Stimulated activated CD8-positive, alpha-beta memory T cell treated with anti-CD3 and anti-CD28 coated beads, Interleukin-2, amount 100 ng/mL, for 1 hour (primary cell): ENCODE measurements at places on chromosomes 16 and 17.

- no peak for DNase-seq
These were observed 49.8 kb downstream of the COTL1 start for GRCh38 chr16:84568066-84568465.

- DNase-seq = no peak
These were observed 126.1 kb downstream of the IRX5 start for GRCh38 chr16:55056585-55057401.

DNA sequence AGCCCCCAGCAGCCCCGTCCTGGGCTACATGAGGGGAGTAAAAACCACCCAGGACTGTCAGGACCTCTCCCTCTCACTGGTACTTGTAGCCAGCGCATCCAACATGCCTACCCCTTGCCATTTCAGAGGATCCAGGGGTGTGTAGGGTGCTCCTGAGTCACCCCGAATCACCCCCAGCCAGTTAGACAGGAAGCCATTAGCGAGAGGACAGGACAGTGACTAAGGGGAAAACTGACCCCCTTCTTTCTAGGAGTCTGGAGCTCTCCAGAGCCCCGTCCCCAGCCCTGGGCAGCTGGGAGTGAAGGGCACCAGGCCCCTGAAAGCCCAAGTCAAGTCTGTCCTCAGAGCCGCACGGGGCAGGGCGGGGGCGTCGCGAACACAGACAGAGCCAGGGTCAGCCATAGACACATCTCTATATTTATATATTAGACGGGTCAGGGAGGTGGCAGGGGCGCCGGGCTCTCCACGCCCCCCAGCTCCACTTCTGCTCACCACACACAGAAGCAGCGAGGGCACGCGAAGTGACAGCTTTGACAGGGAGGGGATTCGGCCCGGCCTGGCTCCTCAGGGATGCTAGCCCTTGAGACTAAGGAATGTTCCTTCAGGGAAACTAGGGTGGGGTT lies 485 bp upstream of the GDPD3 start:
- no peak for DNase-seq

DNA sequence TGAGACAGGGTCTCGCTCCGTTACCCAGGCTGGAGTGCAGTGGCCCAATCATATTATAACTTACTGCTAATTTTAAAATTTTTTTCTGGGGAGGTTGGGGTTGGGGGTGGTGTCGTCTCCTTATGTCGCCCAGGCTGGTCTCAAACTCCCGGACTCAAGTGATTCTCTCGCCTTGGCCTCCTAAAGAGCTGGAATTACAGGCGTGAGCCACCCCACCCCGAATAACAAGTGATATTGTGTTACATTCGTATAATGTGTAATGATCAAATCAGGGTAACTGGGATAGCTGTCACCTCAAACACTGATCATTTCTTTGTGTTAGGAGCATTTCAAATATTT lies 16.2 kb upstream of the KPNA2 start:
- DNase-seq = no peak

DNA sequence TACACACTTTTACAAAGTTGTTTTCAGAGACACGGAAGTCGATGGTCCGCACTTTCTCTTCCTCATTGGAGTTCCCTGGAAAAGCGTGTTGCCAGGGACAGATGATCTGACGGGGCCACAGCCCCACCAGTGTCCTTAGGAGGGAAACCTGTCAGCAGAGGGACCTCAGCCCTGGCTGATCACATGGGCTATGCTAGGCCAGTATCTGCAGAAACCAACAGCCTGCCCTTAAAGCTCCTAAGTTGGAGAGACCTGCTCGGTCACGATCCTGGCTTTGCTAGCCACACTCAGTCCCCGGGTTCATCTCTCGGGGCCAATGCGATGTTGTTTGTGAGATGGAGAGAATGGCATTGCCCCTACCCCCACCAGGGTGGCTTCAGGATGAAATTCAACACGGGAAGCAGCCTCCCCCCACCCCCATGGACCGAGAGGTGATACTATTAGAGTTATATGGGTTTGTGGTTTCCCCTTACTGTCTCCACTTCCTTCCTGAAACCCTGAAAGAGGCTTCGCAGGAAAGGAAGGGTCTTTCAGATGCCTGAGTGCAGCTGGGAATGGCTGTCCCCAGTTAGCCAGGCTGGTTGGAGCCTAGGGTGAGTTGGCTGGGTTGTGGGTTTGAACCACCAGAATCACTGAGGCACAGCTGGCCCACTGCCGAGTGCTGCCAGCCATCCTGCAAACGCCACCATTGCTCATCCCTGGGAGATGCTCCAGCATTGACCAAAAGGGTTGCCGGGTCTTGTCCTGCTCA lies 16.6 kb downstream of the RMI2 start:
- DNase-seq = no peak

- no peak for DNase-seq
These were observed 47.0 kb upstream of the FBXO47 start for GRCh38 chr17:39014044-39014794.

- no peak for DNase-seq
These were observed 67.9 kb downstream of the RAI1 start for GRCh38 chr17:17749025-17749772.

DNA sequence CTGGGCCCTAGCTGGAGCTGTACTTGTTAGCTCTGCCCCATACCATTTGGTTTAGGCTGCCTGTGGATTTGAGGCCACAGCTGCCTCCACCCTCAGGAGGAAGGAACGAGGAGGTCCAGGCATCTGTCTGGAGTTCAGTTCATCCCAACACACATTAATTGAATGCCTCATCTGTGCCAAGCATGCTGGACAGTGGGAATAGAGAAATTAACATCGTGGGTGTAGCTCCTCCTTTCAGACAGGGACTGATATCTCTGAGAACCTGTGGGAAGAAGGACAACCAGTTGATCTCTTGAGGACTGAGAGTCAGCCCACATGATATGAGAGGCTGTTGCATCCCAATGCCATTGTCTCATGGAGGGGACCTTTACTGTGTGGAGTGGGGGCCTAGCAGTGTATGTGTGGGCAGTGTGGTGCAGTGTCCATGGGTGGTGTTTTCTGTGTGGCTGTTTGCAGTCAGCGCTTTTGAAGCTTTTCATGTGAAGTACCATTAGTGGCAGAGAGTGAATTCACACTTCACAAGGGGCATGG lies 29.4 kb upstream of the DDX52 start:
- no peak for DNase-seq

DNA sequence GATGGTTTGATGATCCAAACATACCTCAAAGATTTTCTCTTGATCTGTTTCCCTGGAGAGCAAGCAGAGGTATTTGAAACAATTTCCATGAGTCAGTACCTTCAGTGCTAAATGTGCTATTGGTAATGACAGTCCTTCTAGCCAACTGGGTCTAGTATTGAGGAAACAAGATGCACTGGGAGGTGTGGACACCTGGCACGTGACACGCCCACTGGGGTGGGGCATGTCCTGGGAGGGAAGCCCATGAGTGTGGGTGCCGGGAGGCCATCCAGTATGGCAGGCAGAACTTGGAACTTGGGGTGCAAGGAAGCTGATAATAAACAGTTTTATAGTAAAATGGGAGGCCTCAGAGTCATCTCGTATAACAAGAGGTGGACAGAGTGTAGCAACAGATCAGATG lies 17.9 kb upstream of the AKAP1 start:
- DNase-seq = no peak

DNA sequence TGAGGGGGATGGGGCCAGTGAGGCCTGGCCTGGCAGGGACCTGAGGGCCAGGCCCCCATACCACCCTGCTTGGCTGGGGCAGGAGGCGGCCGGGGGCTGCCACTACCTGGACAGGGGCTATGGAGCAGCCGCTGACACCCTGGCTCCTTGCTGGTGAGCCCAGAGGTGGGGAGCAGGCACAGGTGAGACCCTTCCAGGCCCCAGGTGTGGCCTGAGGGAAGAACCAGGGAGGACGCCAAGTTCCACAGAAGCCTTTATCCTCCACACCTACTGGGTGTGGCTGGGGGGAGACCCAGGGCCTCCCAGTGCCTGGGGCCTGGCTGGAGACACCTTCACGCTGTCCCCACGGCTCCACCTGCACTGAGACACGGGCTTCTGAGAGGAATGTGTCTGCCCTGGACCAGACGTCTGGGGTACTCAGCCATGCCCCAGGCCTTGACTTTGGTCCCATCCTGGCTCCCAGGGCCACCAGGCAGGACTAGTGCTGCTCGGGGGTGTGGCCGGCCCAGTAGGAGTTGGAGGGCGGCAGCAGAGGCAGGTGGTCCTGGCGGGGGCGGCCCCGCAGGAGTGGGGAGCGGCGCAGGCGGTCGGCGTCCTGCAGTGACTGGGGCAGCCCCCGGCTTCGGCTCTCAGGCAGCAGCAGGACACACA lies 4.7 kb downstream of the SLC22A31 start:
- DNase-seq = no peak

DNA sequence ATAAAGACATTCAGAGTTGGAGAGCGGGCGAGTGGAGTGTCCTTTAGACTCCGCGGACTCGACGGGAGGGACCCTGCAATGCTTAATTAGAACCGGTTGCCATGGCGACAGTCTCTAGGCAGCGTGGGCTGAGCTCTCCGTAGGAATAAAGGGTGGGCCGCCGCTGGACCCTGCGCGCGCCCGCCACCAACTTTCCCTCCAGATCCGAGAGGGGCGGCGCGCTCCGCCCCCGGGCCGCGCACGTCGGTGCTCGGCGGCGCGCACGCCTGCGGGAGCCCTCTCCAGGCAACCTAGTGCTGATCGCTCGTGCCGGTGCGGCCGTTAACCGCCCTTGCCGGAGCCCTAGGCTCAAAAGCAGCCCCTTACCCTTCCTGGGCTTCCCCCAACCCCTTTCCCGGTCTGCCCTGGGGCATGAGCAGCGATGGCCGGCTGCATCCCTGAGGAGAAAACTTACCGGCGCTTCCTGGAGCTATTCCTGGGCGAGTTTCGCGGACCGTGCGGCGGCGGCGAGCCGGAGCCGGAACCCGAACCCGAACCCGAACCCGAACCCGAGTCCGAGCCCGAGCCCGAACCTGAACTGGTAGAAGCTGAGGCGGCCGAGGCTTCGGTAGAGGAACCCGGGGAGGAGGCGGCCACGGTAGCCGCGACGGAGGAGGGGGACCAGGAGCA lies at the start of gene PPM1E:
Gene PPM1E, plus strand, starts transcription at position 278 of the 669 bp plus-strand sequence.
- DNase-seq = no peak

DNA sequence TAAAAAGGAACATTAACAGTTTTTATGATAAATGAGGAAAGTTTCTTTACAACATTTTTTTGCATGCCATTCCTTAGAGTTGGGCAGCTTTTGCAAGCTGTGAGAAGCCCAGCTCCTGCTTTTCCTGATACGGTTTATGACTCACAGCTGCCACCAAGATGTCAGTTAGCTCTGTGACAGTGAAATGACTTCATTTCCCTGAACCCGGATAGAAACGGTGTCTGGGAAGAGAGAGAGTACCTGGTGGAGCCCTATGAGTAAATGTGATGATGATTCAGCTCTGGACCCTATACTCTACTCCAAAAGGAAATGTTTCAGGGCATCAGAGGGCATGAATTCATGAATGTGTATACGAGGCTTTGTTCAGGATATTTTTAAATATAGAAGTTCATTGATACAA lies 366.3 kb upstream of the HSBP1 start:
- DNase-seq = no peak

GRCh38 chr16:66948134-66948836 lies 12.8 kb upstream of the CES3 start:
- no peak for DNase-seq

DNA sequence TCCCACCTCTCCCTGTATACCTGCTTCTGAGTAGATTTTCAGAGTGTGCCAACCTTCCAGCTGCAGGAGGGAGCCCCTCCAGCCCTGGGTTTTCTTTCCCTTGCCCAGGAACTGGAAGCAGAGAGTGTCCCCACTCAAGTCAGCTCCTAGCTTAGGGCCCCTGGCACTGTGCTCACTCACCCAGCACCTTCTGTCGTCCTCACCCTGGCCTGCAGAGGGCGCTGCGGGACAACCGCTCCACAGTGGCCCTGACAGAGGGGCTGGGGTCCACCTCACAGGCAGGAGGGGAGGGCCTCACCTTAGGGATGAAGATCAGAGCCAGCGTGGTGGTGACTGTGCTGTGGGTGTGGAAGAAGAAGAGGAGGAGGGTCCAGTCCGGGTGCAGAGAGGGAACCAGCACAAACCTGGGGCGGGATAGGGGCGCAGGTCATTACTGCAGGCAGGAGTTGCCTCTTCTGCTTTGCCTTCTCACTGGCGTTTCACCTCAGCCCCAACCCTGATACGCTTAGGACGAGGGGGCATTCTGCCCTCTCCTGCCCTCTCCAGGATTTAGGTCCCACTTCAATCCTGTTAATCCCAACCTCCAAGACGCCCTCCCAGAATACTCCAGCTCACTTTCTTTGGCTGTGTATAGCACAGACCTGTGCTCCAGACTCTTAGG lies 10.0 kb downstream of the GPR179 start:
- DNase-seq = peak; percentile 6

GRCh38 chr16:4081521-4082021 lies 34.7 kb downstream of the ADCY9 start:
- DNase-seq = no peak

- peak; percentile 31 for DNase-seq
These were observed 59.8 kb upstream of the RPH3AL start for GRCh38 chr17:412211-413015.

DNA sequence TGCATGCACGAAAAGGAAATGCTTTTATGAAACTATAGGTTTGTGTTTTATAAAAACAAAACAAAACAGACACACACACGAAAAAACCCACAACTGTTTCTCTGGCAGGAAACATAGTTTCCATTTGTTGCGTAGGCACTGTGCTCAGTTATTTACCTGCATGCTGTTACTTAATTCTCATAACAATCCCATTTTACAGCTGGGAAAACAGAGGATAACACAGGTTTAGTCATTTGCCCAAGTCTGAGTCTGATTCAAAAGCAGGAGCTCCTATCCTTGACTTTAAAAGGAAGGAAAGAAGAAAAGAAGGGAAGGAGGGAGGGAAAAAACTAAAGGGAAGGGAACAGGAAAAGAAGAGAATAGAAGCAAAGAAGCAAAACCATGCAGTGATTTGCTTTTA lies 117.4 kb downstream of the DNAH3 start:
- no peak for DNase-seq

DNA sequence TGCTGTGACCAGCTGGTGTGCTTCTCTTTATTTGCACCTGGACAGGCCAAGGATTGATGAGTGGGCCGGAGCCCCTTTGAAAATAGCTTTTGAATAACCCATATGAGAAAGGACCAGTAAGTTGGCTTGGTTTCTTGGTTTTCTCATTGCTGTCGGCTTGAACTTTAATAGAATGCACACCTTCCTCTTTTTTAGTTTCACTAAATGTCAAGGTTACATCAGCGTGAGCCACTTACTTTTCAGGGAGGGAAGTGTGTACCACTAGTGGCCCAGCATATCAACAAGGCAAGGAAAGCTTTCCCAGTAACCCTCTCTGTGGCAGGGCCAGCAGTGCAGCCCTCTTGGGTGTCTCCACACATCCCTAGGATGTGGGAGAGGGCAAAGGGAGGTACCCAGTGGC lies 433.3 kb downstream of the CA10 start:
- DNase-seq = no peak

GRCh38 chr17:5583426-5584382 lies 605 bp downstream of the NLRP1 start:
- no peak for DNase-seq

GRCh38 chr17:41690497-41690896 lies 1.8 kb downstream of the EIF1 start:
- DNase-seq = no peak

- no peak for DNase-seq
These were observed 31.6 kb downstream of the AATF start for GRCh38 chr17:36980280-36980761.
